ENCODE measurements at places on chromosomes 7 and 10.

DNA sequence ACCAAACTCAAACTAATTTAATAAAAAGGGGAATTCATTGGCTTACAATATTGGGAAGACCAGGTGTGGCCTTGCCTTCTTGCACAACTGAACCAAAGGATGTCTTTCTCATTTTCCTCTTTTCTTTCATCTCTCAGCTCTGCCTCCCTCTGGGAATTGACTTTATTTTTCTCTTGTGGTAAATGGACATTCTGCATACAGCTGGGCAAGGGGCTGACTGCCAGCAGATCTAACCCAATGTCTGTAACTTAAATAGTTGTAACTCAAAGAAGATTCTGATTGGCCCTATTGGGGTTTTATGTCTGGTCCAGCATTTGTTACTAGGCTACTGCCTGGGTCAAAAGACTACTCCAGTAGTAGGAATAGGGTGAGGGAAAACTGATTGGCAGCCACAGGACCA is 15.3 kb downstream of the PTTG1IP2 start:
- no peaks in the 10 kb centered on the region for H3K36me3 ChIP-seq
- no peak overlapping the region for H3K4me3 ChIP-seq
- no peaks in the 10 kb centered on the region for H3K27me3 ChIP-seq
- H3K27ac ChIP-seq: no peak overlapping the region
- DNase-seq: no peak
- no peaks in the 10 kb centered on the region for H3K4me1 ChIP-seq

GRCh38 chr10:124870854-124871425 is 69.3 kb downstream of the ABRAXAS2 start:
- H3K36me3 ChIP-seq: no peaks in the 10 kb centered on the region
- H3K27ac ChIP-seq: no peak overlapping the region
- H3K27me3 ChIP-seq: no peaks in the 10 kb centered on the region
- H3K4me3 ChIP-seq: no peak overlapping the region
- no peak for DNase-seq

DNA sequence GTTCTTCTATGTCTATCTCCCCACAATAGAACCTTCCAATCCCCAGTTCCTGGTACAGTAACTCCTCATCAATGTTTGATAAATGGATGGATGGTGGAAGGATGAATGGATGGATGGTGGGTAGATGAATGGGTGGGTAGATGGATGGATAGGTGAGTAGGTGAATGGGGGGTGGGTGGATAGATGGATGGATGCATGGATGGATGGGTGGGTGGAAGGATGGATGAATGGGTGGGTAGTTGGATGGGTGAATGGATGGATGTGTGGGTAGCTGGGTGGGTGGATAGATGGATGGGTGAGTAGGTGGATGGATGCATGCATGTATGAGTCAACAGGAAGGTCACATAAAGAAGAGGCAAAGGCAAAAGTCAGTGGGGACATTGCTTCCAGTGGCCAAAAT is 116.8 kb downstream of the GRID1 start:
- H3K4me1 ChIP-seq: no peaks in the 10 kb centered on the region
- DNase-seq: no peak
- no peak overlapping the region for H3K27ac ChIP-seq
- no peak overlapping the region for H3K4me3 ChIP-seq
- H3K27me3 ChIP-seq: no peaks in the 10 kb centered on the region

DNA sequence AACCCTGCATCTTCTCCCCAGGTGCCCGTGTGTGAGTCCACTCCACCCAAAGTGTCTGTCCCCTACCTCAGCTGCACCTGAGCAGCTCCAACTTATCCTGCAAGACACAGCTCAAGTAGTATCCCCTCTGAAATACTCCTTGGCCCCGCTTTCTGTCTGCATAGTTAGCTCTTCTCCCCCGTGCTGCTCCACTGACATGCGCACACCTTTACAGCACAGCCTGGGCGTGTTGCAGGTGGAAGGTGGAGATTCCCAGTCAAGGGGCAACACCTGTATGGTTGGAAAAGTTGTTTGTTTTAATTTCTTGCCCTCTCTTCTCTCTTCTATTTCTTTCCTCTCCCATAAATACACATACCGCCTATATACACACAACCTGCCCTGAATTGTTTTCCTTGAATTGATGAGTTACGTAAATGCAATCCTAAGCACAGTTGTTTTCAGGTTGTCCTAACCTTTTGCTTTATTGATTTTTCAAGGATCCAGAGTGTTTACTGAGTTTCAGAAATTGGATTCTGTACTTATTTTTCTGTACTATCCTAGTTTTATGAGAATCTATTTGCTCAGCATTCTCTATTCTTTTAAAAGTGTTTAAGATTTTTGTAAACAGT is 14.9 kb downstream of the MET start:
- H3K27ac ChIP-seq: no peak overlapping the region
- H3K4me3 ChIP-seq: no peak overlapping the region
- peaks cover 7% of the 10 kb centered on the region for H3K4me1 ChIP-seq
- DNase-seq: no peak
- no peaks in the 10 kb centered on the region for H3K36me3 ChIP-seq
- peaks cover 8% of the 10 kb centered on the region for H3K27me3 ChIP-seq

- DNase-seq: no peak
- H3K36me3 ChIP-seq: no peaks in the 10 kb centered on the region
- H3K27ac ChIP-seq: no peak overlapping the region
Observed at GRCh38 chr7:16404636-16405035, 16.7 kb downstream of the CRPPA start.
